ENCODE measurements at places on chromosomes 4 and X. TPM values are rescaled to one million over a fixed set of nuclear protein-coding genes. Genes with fewer than 3 reads are reported as not detected.

DNA sequence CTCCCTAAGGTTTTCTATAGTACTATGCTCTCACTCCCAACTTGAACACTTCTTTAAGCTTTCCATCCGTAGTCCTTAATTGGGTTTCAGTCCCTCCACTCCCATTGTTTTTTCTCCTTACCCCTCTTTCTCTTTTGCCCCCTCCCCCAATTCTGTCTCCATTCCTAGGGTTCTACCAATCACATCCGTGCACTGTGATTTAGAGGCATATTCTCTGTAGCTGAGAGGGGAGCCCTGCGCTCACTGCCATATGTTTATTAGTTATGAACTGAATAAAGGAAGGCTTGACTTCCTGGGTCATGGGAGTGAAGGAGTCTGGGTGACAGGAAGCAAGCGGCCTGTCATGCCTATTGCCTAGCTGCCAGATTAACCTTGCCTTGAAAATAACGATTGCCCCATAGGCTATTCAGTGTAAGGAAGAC lies 471 bp downstream of the MCTS1 start:
- no peak for DNase-seq

Gene NHSL2
- total RNA-seq, result 14.4 TPM

DNA sequence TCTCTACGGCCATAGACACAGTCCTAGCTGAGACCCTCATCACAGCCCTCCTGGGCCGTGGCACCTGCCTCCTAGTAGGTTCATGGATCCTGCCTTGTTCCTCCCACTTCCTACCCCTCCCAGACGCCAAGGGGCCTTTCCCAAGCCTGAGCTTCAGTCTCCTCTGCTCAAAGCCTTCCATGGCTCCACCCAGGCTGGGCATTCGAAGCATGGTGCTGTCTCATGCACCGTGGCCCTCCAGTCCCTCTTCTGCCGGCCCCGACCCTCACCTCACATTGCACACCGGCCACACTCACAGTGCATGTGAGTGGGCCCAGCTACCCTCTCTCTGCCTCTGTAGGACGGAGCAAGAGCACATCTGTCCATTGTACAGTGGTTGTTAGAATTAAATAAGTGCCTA lies 21.7 kb upstream of the KIAA0232 start:
- DNase-seq, result no peak

DNA sequence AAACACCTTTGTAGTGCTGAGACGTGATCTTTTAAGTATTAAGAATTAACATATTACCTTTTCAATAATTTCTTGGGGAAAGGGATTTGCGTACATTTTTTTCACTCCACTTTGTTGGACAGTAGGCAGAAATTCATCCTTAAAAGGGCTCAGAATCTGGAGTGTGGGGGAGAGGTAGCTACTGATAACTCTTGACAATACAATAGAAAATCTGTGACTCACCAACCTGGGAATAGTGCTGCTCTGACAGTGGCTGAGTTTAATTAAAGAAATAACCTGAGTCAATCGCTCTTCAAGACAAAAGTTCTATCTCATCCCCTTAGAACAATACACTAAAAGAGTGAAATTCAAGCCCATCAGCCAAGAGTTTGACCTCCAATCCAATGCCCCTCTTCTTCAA lies 60.2 kb downstream of the SLC9A7 start:
- no peak for DNase-seq

Gene SASH3
- total RNA-seq, result 2.6 TPM

Gene MAGEA2
- total RNA-seq, result not detected

- DNase-seq, result no peak
These were observed 62.2 kb upstream of the FAM241A start for GRCh38 chr4:112082954-112083586.

GRCh38 chr4:183186813-183187212 lies 87.8 kb downstream of the WWC2 start:
- DNase-seq, result no peak

DNA sequence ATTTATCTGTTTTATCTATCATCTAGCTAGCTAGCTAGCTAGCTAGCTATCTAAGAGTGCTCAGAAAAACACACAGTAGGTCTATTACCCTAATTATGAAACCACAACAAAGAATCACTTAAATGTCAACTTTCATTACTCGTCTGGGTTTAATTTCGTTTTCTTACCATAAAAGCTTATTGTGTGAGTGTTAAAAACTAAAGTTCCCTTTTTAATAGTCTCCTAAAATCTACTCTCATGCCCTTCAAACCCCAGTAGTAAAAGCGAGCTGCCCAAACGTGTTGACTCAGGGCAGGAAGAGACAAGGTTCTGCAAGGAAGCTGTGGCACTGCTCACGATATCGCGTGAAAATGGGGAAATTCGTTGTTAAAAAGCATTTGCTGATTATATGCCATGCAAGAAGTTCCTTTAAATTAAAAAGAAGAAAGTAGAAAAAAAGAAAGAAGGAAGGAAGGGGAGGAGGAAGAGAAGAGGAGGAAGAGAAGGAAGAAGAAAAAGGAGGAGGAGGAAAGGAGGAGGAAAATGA lies 595 bp downstream of the MBNL3 start:
- DNase-seq, result no peak

- no peak for DNase-seq
These were observed 59.2 kb upstream of the TMEM47 start for GRCh38 chrX:34716302-34716701.

GRCh38 chrX:151753313-151754046 lies 18.9 kb downstream of the CNGA2 start:
- DNase-seq, result no peak

DNA sequence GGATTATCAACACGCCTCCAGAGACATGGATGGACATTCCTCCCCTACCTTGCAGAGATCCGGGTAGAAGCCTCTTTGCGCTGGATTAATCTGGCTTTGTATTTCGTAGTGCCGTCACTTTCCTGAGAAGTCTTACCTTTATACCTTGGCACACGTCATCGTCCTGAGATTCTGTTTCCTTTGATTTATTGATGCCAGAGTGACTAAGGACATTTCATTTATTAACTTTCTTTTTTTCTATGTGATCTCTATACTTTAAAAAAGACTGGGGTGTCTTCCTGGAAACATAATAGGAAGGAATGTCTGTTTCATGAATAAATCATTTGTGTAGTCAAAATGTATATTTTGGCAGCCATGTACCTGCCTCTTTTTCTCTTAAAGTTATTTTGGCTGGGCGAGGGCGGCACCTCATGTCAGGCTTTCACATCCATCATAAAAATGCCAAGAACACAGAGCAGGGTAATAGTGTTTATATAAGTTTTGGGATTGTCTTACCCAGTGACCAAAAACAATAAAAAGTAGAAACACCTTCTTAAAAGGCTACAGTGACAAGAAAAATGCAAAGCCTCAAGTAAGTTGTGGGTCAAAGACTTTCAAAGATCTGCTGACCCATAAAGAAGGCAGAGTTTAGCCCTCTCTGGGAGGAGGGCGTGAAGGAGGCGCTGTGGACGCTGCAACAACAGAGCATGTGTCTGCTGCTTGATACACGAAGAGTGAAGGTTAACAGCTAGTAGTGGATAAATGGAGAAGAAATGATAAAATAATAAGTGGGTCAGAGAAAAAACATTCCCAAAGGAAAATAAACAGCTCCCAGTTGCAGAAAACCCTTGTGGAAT lies 124.4 kb downstream of the SHROOM3 start:
- no peak for DNase-seq

Gene SLC4A4
- total RNA-seq, result 11.7 TPM

- DNase-seq, result no peak
These were observed 141.3 kb downstream of the CBR4 start for GRCh38 chr4:168868802-168869201.

Gene TDO2
- 3.9 TPM for total RNA-seq

Gene SLC6A14
- total RNA-seq, result 0.58 TPM

- DNase-seq, result no peak
These were observed 54.7 kb upstream of the PRDM8 start for GRCh38 chr4:80142394-80143306.

Gene FGD1
- 5.7 TPM for total RNA-seq

DNA sequence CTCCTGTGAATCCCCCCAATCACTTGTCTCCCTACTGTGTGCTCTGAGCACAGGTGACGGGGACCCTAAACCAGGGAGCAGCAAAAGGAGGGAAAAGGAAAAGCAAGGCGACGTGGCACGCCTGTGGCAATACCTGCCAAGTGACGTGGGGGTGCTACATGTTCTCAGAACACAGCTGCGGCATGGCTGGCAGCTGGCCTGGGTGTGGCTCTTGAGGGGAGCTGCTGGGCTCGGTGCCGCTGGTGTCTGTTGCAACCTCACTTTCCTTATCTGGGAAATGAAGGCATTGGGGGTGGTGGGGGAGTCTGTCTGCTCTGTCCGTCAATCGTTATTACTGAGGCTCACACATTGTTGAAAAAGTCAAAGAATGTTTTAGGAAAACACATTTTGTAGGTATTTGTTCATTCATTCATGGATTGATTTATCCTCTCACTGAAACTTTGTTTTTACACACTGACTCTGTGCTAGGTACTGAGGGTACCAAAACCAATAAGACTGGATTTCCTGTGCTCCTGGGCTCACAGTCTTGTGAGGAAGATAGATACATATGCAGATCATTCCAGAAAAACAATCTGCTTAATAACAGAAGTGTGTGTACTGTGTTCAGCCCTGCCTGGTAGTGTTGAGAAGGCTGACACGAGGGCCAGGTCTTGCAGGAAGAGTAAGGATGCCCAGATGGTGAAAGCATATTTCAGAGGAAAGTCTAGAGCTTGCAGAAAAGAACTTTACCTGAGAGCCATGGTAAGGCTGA lies 217.6 kb downstream of the PTTG2 start:
- DNase-seq, result no peak

DNA sequence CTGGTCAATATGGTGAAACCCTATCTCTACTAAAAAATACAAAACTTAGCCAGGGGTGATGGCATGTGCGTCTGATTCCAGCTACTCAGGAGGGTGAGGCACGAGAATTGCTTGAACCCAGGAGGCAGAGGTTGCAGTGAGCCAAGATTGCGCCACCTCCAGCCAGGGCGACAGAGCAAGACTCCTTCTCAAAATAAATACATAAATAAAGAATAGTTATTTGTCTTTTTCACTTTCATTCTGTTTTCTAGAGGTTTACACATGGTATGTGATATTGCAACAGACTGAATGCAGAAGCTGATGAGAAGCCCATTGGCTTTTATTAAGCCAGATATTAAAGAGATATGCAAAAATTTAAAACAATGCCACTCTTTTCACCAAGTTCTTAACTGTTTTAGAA lies 8.2 kb downstream of the KLHL15 start:
- DNase-seq, result no peak

DNA sequence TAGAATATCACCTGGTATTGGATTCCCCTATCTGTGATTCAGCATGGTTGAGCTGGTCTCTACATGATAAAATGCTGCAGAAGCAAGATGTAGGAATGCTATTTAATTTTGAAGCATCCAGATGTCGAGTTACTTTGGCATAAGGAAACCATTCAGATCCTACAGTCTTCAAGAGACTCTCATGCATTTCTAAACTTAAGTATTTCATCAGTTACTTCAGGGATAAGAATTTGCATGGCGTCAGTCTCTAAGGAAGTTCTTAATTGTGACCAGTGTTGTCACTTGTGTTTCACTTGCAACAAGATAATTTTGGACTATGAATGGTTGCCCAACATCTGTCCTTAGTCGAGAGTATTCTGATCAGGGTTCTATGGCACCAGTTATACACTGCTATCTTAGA lies 192.4 kb downstream of the CCNG2 start:
- DNase-seq, result no peak

GRCh38 chrX:37578045-37578444 lies 6.6 kb downstream of the LANCL3 start:
- no peak for DNase-seq

- DNase-seq, result no peak
These were observed 27.4 kb downstream of the CBLL2 start for GRCh38 chrX:22300130-22300529.

DNA sequence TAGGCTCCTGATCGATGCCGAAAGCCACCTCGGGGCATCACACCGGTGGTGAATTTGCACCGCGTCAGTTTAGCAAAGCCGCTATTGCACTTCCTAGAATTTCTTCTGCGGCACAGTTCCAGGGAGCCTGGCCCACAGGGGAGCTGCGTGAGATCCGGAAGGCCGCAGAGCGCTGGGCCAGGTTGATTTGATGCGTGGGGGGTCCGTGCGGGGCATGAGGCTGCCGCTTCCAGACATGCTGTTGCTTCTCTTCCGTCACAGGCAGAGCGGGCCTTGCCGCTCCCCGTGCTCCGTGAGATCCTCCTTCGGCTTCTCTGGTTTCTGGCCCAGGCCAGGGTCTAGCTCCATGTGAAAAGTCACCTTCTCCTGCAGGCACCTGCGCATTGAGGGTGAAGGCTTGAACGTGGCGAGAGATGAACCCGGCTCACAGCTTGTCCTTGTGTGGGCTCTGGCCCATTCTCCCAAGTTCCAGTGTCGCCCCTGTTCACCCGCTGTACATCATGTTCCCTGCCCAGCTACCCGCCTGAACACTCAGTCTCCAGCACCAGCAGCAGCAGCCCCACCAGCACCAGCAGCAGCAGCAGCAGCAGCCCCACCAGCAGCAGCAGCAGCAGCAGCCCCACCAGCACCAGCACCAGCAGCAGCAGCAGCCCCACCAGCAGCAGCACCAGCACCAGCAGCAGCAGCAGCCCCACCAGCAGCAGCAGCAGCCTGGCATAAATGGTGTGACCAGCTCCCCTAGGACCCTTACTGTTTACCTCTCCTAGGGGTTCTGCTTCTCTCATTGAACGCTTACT lies 131.2 kb downstream of the TRIML1 start:
- no peak for DNase-seq

DNA sequence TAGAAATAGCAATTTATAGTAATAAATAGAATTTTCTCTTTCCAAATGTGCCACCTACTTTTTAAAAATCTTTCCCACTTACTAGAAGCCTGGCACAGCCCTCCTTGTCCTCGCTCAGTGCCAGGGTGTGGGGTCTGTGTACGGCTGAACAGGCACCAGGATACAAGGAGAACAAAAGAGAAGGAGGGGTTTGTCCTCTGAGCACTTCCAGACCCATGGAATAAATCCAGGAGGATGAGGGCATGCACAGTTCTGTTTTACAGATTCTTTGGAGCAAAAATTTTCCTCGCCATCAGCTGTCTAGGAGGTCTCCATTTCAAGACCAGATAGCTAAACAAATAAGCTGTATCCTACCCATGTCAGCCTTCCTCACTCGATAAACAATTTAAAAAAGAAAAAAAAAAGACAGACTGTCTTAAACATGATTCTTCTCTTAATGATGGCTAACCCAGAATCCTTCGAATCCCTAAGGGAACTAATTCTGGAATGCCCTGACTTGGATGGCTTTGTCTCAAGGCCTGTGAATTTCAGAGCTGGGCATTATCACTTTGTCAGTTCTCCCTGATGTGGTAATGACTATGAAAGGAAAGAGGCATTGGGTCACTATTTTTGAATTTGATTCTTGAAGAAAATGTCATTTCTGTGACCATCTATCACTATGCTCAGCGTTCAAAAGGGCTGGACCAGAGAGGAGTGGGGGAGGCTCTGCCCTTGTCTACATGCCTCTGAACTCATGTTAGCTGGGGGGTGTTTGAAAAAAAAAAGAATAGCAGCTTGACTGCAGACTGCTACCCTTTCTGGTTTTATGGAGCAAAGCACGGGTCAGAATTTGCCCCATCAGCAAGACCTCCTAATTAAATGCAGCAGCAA lies 151.0 kb downstream of the DCTD start:
- DNase-seq, result no peak

- DNase-seq, result no peak
These were observed 10.4 kb upstream of the FAM9A start for GRCh38 chrX:8811611-8812010.

- DNase-seq, result no peak
These were observed 85.2 kb downstream of the ACOX3 start for GRCh38 chr4:8355306-8355705.

Gene SHROOM2
- 5.8 TPM for total RNA-seq

- DNase-seq, result no peak
These were observed 430.5 kb upstream of the TRAM1L1 start for GRCh38 chr4:117515921-117516320.
